B cell (primary cell): ENCODE measurements at places on chromosomes 6 and 20. TPM values are rescaled to one million over a fixed set of nuclear protein-coding genes. Genes with fewer than 3 reads are reported as not detected.

GRCh38 chr6:70285201-70285600 lies 17.7 kb downstream of the COL9A1 start:
- H3K4me3 ChIP-seq, result no peak overlapping the region
- no peak overlapping the region for H3K27ac ChIP-seq
- no peak for DNase-seq

DNA sequence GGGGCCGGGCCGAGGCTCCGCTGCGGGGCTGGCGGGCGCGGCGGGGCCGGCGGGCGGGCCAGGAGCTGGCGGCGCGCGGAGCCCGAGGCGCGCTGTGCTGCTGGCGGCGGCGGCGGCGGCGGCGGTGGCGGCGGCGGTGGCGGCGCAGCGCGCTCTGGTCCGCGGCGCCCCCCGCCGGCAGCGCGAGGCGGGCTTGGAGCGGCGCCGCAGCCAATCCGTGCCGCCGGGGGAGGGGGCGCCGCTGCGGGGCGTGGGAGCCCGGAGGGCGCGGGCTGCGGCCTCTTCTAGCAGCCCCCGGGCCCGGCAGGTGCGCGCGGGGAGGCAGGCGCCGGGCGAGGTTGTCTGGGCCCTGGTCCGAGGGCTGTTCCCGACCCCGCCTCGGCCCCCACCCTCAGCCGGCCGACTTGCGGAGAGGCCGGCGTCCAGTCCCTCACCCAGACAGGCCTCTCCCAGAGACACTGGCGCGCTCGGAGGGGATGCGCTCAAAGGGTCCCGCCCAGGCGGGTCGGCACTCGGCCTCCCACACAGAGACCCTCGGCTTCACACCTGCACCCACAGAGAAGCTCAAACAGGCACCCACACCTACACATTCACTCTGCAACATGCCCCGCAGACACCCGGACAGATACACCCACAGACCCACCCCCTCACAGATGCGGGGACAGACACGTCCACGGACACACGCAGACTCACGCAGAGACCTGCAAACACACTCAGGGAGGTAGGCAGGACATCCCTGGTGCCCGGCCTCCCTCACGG lies at the start of gene RIMS4:
RIMS4 (minus strand) TSS at position 156 of the 759 bp plus-strand sequence. CDS start 275 bp downstream, outside the sequence.
- H3K4me3 ChIP-seq, result no peak within 1 kb of the TSS
- DNase-seq, result no peak
- H3K36me3 ChIP-seq, result no peaks in the 10 kb centered on the region
- peaks cover 56% of the 10 kb centered on the region for H3K27me3 ChIP-seq

- H3K4me3 ChIP-seq, result no peak overlapping the region
- H3K4me1 ChIP-seq, result no peaks in the 10 kb centered on the region
- no peaks in the 10 kb centered on the region for H3K36me3 ChIP-seq
- no peak for DNase-seq
- no peak overlapping the region for H3K27ac ChIP-seq
Observed at GRCh38 chr20:58024241-58024721, 204.2 kb downstream of the ANKRD60 start.

DNA sequence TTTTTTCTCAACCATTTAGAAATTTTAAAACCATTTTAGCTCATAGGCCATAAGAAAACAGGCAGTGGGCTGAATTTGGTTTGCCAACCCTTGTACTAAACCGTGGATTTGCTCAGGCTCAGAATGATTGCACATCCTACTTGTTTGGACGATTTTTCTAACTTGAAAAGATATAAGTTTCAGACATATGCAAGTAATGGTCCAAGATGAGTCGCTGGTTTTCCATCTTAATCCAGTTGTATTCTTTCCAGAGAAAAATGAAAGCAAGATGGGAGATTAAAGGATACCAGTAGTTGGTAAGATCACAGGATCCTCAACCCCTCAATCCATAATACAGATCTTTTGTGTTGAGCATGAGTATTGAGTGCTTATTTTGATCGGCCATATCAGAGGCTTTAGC lies 250.9 kb downstream of the TINAG start:
- no peak overlapping the region for H3K4me3 ChIP-seq
- no peak overlapping the region for H3K27ac ChIP-seq
- H3K36me3 ChIP-seq, result no peaks in the 10 kb centered on the region
- H3K27me3 ChIP-seq, result no peaks in the 10 kb centered on the region
- DNase-seq, result no peak

DNA sequence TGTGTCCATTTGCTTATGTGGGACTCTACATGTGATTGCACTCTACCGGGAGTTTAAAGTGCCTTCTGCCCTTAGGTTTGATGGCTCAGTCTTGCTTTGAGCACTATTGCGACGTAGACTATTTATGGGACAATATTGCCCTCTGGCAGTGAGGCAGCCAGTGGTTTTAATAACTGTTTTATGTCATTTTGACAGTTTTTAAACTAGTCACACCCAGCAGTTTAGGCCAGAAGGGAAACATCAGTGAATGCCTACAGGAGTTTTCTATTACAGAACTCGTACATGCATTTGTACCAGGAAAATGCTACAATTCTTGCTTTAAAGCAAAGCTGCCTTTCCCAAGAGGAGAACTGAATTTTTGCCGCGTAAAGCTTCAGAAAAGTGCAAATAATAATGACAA lies 813.7 kb downstream of the KIF16B start:
- H3K4me3 ChIP-seq, result no peak overlapping the region
- H3K27ac ChIP-seq, result no peak overlapping the region
- H3K36me3 ChIP-seq, result no peaks in the 10 kb centered on the region
- H3K4me1 ChIP-seq, result peaks cover 16% of the 10 kb centered on the region

- H3K36me3 ChIP-seq, result no peaks in the 10 kb centered on the region
- H3K27ac ChIP-seq, result no peak overlapping the region
- no peak overlapping the region for H3K4me3 ChIP-seq
- H3K27me3 ChIP-seq, result no peaks in the 10 kb centered on the region
Observed at GRCh38 chr20:39855799-39856198, 833.2 kb downstream of the MAFB start.

DNA sequence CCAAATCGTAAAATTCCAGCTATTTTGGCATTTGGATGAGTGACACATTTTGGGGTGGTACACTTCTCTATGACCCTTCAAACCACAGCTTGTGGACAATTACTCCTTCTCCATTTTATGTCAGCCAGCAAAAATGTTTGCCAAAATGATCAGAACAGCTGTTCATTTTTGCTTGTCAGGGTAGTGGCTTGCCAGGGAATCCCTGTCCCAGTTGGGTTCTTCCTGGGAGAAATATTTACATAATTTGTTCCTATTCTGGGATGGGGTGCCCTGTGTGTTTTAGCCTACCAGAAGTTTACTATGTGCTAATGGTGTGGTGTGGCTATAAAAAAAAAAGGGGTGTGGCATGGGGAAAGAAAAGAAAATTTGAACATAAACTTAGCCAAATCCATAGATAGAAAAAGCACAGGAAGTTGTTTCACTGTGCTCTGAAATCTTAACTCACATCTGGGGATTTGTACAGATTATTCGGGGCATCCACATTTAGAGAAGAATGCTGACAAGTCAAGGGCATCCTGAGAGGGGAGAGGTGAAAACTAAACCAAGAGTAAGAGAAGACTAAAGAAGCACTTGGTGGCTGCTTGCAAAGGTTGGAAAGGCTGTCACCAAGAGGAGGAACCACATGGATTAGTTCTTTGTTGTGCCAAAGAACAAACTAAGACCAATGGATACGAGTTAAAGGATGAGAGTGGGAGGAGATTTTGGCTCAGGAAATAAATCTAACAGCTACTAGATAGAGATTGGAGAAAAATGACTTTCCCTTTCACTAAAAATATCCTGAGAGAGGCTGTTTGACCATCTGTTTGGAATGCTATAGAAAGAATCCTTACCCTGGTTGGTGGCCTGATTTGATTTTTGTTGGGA lies 55.2 kb upstream of the RBM24 start:
- H3K27me3 ChIP-seq, result no peaks in the 10 kb centered on the region
- H3K4me1 ChIP-seq, result no peaks in the 10 kb centered on the region
- DNase-seq, result no peak
- no peak overlapping the region for H3K4me3 ChIP-seq
- H3K36me3 ChIP-seq, result no peaks in the 10 kb centered on the region

GRCh38 chr20:39850821-39851330 lies 838.2 kb downstream of the MAFB start:
- no peak overlapping the region for H3K27ac ChIP-seq
- H3K36me3 ChIP-seq, result no peaks in the 10 kb centered on the region
- no peaks in the 10 kb centered on the region for H3K27me3 ChIP-seq
- no peak for DNase-seq

DNA sequence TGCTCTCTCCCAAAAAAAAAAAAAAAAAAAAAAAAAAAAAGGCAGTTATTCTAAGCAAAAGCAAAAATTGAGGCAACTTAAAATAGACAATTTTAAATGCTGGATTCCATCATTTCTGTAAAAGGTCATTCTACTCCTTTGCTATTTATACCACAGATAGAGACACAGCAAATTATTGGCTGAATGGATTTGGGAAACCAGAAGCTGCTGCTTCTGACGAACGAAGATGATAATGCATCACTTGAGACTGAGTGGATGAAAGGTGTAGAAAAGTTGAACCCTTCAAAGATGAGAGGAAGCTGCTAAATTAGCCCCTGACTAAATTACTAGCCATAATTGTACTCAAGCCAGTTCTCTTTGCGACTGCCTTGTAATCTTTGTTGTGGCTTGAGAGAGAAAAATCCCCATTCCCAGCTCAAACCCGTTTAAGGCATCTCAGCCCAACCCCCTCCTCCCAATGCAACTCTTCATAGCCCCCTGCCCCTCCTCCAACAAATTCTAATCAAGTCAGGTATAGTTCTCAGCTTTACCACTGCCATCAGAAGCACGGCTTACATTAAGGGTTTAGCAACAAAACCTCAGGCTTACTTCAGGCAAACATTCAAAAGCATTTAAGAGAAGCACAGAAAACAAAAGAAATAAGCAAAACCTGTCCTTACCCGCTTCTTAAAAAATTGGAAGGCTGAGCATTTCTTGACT lies 1.0 kb downstream of the SGK1 start:
- H3K27me3 ChIP-seq, result no peaks in the 10 kb centered on the region
- H3K36me3 ChIP-seq, result no peaks in the 10 kb centered on the region
- no peak overlapping the region for H3K27ac ChIP-seq
- H3K4me1 ChIP-seq, result peaks cover 16% of the 10 kb centered on the region
- peak overlapping the region; percentile 70 for H3K4me3 ChIP-seq

DNA sequence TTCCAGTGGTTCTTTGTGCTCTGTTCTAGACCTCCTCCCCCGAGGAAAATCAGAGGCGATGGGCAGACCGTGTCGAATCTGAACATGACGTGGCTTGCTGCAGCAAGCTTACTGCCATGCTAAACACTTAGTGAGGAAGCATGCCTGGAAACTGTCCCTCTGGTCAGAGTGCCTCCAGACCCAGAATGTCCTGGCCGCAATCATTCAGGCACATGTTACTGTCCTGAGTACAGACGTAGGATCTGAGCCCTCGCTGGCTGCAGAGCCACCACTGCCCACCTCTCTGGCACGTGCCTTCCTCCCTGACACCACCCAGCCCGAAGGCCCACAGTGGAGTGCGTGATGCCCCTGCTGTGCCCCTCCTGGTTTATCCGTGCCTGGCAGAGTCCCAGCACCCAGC lies 163.6 kb downstream of the SYNDIG1 start:
- H3K27ac ChIP-seq, result no peak overlapping the region
- H3K4me3 ChIP-seq, result no peak overlapping the region
- no peak for DNase-seq
- H3K4me1 ChIP-seq, result no peaks in the 10 kb centered on the region

- H3K27ac ChIP-seq, result no peak overlapping the region
- H3K27me3 ChIP-seq, result no peaks in the 10 kb centered on the region
Observed at GRCh38 chr6:163705923-163706322, 291.4 kb downstream of the QKI start.

DNA sequence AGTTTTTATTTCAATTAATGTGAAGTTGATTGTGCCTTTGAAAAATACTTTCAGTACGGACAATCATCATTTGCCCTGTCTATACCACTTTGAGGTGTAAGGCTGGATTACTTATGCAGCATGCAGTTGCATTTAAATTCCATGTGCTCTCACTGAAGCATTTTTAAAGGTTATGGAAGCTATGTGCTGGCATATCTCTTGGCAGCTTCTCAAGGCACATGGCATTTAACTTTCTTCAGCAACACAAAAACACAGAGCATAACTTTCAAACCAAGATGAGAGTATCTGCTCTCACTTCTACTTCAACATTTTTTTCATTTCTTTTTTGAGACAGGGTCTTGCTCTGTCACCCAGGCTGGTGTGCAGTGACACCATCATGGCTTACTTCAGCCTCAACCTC lies 360.6 kb upstream of the RUNX2 start:
- H3K36me3 ChIP-seq, result no peaks in the 10 kb centered on the region
- no peaks in the 10 kb centered on the region for H3K4me1 ChIP-seq
- no peak for DNase-seq
- no peak overlapping the region for H3K27ac ChIP-seq
- no peaks in the 10 kb centered on the region for H3K27me3 ChIP-seq

- DNase-seq, result no peak
- no peak overlapping the region for H3K4me3 ChIP-seq
- H3K36me3 ChIP-seq, result no peaks in the 10 kb centered on the region
- no peak overlapping the region for H3K27ac ChIP-seq
- no peaks in the 10 kb centered on the region for H3K4me1 ChIP-seq
Observed at GRCh38 chr20:18645196-18645745, 57.4 kb downstream of the DTD1 start.

GRCh38 chr20:46568570-46569129 lies 18.2 kb upstream of the OCSTAMP start:
- H3K27ac ChIP-seq, result no peak overlapping the region
- H3K27me3 ChIP-seq, result peaks cover 1% of the 10 kb centered on the region
- no peak overlapping the region for H3K4me3 ChIP-seq
- no peaks in the 10 kb centered on the region for H3K4me1 ChIP-seq
- no peaks in the 10 kb centered on the region for H3K36me3 ChIP-seq
- no peak for DNase-seq

- no peaks in the 10 kb centered on the region for H3K27me3 ChIP-seq
- H3K4me3 ChIP-seq, result peak overlapping the region; percentile 55
- H3K4me1 ChIP-seq, result peaks cover 59% of the 10 kb centered on the region
- no peaks in the 10 kb centered on the region for H3K36me3 ChIP-seq
- peak overlapping the region; percentile 50 for H3K27ac ChIP-seq
Observed at GRCh38 chr6:3023663-3024483, 24.2 kb downstream of the NQO2 start.

Gene RRAGD
- total RNA-seq, result 2.7 and 4.5 TPM in 2 replicates

Gene RBPJL
- not detected in 2 replicates for total RNA-seq

Gene SIRPB2
- total RNA-seq, result not detected in 2 replicates

Gene FUT9
- not detected in 2 replicates for total RNA-seq

Gene OR2H2
- not detected in 2 replicates for total RNA-seq

Gene AIF1
- total RNA-seq, result 1.3 and 1.5 TPM in 2 replicates

Gene BTNL2
- not detected in 2 replicates for total RNA-seq

Gene CHRNA4
- not detected in 2 replicates for total RNA-seq

Gene LY6G6D
- total RNA-seq, result not detected in 2 replicates

Gene ZNF322
- total RNA-seq, result 23.5 and 27.6 TPM in 2 replicates

Gene NKX2-4
- not detected in 2 replicates for total RNA-seq

Gene ZC3H12D
- total RNA-seq, result 190 and 215 TPM in 2 replicates

Gene MYO6
- total RNA-seq, result 0.39 and 0.59 TPM in 2 replicates
